A172 (cell line): ENCODE measurements at places on chromosomes 11 and 22. TPM values are rescaled to one million over a fixed set of nuclear protein-coding genes. Genes with fewer than 3 reads are reported as not detected.

DNA sequence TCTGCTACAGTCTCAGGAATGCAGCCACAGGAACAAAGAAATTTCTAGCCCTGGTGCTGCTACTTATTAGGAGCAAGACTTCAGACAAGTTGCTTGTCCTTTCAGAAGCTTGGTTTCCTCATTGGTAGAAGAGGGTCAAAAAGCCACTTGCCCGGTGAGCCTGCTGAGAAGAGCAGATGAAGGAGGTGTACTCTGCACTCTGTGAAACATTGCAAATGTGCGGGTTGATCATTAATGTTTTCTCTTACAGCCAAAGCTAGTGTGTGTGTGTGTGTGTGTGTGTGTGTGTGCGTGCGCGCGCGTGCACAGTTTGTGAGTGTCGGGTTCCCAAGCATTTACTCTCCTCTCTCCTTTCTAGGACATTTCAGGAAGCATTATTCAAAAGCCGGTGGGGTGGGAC is 86.3 kb upstream of the NNMT start:
- no peak for DNase-seq

DNA sequence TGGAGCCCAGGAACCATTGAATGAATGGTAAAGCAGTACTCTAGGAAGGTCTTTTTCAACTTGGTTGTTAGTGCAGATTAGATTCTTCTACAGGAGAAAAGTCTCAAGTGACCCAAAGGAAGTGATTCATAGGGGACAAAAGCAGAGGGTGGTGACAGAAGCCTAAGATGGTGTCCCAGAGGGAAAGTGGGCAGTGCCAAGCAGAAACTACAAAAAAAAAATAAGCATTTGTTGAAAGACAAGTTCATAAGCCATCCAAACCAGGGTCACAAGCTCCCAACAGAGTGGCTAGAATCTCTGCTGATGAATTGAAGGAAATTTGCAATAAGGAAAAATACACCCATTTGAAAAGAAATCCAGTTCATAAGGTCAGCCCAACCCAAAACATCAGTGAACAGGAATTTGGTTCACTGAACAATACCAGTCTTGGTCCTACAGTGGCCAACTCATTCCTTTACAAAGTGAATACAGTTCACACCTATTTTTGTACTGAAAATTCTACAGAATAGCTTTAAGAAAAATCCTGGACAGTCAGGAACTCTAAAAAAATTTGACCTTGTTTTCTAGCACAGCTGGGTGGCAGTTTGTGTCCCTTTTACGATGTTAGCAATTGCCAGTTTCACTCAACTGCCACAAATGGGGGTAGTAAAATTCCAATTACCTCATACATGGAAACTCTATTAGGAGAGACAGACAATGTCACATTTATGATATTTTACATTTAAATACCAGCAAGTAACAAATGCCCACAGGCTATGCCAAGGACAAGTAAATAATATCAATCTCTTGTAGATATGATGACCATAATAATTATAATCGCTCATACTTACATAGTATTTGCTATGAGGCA is 21.6 kb upstream of the NUP160 start:
- peak; percentile 31 for DNase-seq

GRCh38 chr22:24003887-24004286 is 1.4 kb downstream of the GSTT4 start:
- no peak for DNase-seq

DNA sequence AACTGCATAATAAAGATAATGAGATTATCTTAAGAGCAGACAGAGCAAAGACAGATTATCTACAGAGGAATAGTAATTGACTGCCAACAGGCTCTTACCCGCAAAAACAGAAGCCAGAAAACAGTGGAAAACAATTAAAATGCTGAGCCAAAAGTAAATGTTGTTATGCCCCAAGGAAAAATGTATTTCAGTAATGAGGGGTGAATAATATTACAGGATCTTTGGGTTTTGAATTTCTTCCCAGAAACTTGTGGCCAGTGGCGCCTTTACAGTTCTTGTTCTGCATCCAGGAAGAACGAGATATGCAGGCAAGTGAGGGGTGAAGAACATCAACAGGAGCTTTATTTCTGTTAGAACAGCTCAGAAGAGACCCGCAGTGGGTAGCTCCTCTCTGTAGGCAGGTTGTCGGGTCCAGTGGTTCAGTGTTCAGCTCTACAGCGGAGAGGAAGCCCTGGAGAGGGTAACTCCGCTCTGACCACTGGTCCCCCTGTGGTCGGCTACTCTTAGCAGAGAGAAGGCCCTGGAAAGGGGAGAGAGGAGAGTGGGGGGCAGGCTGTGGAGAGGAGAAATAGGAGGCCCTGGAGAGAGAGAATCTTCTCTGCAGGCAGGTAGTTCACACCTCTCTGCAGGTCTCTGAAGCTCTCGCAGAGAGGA is 51.8 kb upstream of the SC5D start:
- DNase-seq, result no peak

DNA sequence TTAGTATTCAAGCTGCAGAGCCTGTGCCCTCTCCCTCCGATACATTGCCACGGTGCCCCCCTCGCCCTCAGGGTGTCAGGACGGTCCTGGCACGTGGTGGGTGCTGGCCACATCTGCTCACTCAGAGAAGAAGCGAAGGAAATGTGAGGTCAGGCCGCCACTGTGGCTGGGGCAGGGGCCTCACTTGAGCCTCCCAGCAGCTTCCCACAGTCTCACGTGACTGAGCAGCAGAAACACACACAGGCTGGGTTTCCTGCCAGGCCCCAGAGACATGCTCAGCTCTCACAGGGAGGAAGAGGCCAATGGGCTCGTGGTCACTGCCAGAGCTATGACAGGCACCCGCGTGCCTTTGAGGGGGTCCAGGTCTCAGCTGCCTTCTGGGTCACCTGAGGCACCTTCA is 37.9 kb upstream of the PRR5 start:
- no peak for DNase-seq

GRCh38 chr22:26479043-26479791 is 4.4 kb downstream of the HPS4 start:
- no peak for DNase-seq

- no peak for DNase-seq
Observed at GRCh38 chr11:78179459-78180071, 8.9 kb downstream of the KCTD21 start.

- peak; percentile 59 for DNase-seq
Observed at GRCh38 chr11:10770626-10771254, 19.7 kb downstream of the CTR9 start.

DNA sequence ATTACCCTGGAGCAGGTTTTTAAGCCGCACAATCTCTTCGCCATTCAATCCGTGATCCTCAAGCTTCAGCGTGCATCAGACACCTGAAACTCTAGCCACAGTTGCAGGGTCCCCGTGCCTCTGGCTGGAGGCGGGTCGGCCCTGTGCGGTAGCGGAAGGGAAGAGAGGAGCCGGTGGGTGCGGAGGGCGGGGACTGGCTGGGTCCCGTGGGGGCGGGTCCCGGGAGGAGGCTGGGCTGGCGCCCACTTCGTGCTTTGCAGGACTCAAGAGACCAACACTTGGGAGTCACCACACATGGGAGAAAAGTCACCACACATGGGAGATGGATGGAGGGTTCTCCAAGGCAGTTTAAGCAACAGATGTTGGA is 772 bp downstream of the C22orf15 start:
- no peak for DNase-seq

DNA sequence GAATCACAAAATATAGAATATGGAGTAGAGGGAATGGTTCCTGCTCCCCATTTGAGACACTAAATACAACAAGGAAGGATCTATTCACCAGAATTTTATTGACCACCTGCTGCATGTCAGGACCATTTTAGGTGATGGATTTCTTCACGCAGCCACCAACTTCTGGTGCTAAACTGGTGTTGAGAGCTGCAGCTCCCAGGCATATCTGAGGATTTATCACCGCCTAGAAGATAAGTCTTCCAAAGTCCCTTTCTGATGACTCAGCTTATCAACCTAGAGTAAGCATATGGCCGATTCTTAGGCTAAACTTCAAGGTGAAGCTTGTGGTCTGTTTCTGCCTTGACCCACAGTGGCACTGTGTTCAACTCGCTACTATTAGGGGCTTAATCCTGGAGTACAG is 6.7 kb downstream of the DDI1 start:
- peak; percentile 0 for DNase-seq

DNA sequence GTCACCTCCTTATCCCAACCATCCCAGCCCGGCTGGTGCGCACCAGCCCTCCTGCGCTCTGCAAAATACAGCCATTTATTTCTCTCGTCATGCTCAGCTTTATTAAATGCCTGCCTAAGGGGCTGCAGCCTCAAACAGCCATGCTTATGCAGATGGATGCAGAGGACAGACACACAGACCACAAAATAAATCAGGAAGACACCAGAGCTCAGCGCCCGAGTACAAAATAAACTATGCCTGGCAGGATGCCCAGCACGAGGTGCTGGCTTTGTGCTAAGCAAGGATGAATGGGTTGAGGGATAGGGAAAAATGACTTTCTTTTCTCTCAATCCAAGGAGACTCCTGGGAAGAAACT is 70.5 kb downstream of the RPUSD4 start:
- peak; percentile 44 for DNase-seq

GRCh38 chr11:1693327-1694063 is 3.5 kb upstream of the KRTAP5-6 start:
- DNase-seq, result peak; percentile 51

The ZC3H12C gene
- 3.7 and 5.2 TPM in 2 replicates for total RNA-seq
